Stimulated activated CD4-positive, alpha-beta T cell treated with anti-CD3 and anti-CD28 coated beads, TNF-alpha, amount 100 ng/mL, for 24 hours (primary cell): ENCODE measurements at places on chromosomes 1 and 21.

- no peak for DNase-seq
Observed at GRCh38 chr1:3978196-3978989, 78.3 kb upstream of the C1orf174 start.

- DNase-seq: no peak
Observed at GRCh38 chr21:35868005-35868868, 192.1 kb downstream of the SETD4 start.

- no peak for DNase-seq
Observed at GRCh38 chr1:155012776-155013602, 10.4 kb downstream of the ZBTB7B start.

GRCh38 chr1:157213836-157214235, 75.6 kb upstream of the ETV3 start:
- DNase-seq: no peak

- DNase-seq: no peak
Observed at GRCh38 chr21:35922618-35923017, 137.7 kb downstream of the SETD4 start.

DNA sequence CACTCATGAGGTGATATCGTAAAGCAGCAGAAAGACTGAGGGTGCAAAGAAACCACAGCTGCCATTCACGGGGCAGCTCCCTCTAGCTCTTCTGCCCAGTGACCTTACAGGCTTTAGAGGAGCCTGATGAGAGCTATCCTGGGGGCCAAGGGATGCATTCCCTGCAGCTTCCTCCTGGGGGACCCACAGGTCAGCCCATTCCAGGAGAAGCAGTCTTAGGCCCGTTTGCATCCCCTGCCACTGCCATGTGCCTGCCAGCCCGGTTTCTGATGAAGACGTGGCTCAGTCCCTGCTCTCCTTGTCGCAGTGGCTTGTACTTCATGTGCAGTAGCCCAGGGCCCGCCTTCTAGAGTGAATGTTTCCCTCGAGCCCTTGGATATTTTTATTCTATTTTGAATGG, 22.8 kb downstream of the ATP5PO start:
- no peak for DNase-seq

DNA sequence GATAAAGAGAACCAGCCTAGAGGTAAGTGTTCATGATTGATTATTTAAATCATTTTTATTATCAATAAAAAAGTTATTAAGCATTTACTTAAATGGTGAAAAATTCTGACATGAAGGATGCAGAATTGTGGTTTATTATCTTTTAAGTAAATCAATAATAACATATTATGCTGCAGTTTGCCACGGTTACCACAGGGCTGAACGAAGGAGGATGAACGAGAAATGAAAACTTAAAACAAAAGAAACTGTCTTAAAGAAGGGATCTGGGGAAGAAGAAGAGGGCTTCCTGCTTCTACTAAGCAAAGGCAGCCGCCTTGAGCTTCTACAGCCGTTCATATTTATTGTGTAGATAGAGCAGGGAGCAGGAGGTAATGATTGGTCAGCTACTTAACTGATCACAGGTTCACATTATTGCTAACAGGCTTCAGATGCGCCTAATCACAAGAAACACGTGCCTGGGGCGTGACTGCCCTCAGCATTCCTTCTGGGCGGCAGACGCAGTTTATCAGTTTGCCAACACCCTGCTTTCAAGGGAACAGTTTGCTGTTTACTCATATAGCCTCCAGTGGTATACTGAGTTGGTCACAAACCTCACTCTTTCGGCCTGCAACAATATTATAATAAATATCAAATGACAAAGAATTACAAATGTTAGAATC, 5.8 kb upstream of the FNBP1L start:
- DNase-seq: no peak

GRCh38 chr21:26042181-26042876, 128.2 kb downstream of the APP start:
- no peak for DNase-seq

DNA sequence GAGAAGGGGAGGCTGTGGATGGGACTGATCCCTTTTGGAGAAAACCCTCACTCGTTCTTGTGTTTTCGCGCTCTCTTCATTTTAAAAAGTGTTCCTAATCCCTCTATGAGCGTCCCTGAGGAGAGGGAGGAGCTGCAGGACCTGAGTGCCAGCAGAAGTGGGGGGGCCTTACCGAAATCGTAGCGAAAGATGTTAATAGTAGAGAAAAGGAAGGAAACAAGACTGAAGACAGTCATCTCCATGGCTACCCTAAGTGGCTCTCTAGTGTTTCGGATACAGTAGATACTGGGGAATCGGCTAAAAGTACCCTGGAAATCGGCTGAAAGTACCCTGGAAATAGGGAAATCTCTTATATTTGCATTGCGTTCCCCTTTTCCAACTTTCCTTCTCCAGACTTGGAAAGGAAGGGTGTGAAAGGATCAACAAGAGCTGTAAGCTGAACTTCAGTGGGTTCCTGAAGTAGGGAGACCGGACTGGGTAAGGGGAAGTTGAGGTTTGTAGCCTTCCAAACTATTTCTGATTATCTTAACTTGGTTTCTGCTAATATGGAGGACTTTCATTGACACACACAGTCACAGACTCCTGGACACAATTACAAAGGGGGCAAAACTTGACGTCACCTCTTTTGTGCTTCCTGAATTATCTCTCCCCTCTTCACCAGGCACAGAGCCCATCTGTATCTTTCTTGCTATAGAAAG, 486 bp upstream of the DSTYK start:
- DNase-seq: no peak
